Stimulated activated naive CD8-positive, alpha-beta T cell treated with anti-CD3 and anti-CD28 coated beads, Interleukin-15, Interleukin-2, amounts not matched to agents 100 U/mL and 50 U/mL, for 24 hours (primary cell): ENCODE measurements at places on chromosomes 6 and 20.

GRCh38 chr6:148566664-148567350, 180.0 kb upstream of the UST start:
- no peak for DNase-seq

DNA sequence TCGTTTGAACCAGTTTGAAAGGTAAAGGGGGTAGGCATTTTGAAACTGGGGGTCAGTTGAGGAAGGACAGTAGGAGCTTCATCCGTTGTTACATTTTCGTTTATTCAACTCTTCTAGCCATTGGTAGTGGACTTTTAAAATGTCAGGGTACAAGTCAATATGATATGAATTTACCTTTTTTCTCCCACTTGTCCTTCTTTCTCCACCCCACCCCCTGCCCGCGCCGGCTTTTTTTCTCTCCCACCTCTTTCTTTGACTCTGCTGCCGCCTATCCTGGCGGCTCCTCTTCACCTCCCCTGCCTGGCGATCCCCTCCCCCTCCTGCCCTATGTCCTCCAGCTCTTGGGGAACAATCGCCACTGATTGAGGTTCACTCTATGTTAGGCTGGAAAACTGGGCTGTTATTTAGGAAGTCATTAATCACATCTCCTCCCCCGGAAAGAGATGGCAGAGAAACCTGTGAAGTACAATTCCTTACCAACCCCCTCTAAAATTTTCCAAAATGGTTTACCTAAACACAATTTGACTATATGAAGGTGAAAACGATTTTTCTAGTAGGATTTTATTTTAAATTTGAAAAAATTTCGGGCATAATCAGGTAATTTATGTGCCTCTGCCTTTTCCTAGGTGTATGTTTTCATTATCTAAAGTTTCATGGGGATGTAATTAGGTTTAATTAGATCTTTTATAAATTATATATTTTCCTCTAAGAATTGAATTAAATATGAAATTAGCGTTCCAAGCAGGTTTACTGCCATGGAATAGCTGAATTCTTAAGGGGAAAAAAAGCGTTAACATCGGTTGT, 778 bp upstream of the LIN28B start:
- DNase-seq, result no peak

GRCh38 chr20:18585134-18585533, 2.7 kb upstream of the DTD1 start:
- DNase-seq, result no peak

DNA sequence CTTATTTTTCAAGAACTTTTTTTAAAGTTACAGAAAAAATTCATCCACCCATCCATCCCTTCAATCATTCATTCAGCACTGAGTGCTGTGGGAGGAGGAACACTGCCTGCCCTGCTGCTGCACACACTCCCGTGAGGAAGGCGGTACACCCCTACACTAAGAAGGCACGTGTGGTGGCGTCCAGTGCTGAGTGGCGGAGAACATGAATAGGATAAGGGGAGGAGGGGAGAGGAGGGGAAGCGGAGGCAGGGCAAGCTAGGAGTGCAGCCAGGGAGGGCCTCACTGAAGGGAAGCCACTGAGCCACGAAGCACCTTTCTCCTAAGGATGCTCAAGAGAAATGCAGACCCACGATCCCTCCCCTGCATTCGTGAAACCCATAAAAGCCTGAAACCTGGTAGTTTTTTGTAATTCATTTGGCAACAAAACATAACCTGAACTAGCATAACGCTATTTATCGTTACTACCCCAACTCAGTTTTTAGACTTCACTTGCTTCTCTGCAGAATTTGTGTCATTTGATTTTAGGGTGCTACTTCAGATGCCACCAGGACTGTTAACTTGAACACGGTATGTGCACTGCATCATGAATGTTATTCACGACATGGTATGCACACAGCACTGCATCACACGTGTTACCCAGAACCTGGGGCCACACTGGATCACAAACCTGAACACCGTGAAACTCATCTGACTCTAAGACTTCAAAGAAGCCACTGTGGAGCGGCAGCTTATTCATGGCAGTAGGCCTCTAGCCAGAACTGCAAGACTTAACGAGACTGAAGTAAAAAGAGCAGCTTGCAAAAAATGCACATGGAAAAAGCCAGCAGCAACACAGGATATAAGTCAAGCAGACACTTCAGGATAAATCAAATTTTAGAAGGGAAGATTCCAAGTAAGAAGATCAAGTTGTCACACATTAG, 3.5 kb downstream of the RNASET2 start:
- peak; percentile 18 for DNase-seq

GRCh38 chr20:37072293-37073196, 23.3 kb downstream of the RBL1 start:
- no peak for DNase-seq

DNA sequence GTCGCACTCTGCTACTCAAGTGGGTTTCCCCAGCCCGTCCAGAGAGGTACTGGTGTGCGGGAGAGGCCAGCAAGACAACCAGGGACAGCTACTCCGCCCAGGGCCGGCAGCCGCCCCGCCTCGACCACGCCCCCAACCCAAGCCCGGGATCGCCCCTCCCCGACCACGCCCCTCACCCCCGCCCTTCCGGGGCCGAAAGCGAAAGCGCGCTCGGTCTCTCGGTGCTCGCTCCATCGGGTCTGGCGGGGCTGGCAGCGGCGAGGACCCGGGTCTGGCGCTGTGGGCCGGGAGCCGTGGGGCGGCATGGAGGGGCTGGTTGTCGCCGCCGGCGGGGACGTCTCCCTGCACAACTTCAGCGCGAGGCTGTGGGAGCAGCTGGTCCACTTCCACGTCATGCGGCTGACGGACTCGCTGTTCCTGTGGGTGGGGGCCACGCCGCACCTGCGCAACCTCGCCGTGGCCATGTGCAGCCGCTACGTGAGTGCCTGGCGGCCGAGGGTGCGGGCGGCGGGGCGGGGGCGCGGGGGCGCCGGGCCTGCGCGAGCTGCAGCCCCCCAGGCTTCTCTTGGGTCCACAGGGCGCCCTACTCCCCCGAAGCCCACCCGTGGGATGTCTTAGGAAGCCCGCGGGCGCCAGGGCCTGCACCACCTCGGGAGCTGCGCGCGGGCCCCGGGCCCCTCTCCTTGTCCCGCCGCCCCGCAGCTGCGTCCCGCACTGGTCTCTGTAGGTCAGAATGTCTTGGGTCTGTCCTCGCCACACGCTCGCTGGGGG, at the start of gene PSMG4:
Gene PSMG4 (plus strand): TSS at position 228 of the 771 bp plus-strand sequence. CDS start 76 bp downstream, at position 304.
- DNase-seq, result peak; percentile 99

- DNase-seq, result no peak
Measured at GRCh38 chr20:41861772-41862422, 243.7 kb upstream of the CHD6 start.

- DNase-seq, result no peak
Measured at GRCh38 chr20:45363611-45364492, 896 bp downstream of the SYS1 start.

- no peak for DNase-seq
Measured at GRCh38 chr6:104301951-104302350, 557.8 kb downstream of the HACE1 start.

DNA sequence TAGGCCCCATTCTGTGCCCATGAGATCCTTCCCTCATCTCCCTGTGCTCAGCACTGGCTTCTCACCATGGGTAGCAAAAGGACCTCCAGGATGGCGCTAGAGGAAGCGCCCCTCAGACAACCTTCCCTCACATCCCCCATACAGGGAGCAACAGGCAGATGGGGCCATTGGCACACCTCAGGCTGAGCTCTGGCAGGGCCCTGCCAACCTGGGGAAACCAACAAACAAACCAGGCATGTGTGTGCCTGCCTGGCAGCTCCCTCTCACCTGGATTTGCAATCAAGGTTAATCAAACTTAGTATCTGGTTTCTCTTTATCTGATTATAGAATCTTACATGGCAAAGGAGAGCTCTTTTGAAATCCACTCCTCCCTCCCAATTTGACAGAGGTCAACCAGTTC, 134.9 kb downstream of the SLC23A2 start:
- DNase-seq, result no peak

GRCh38 chr6:76684875-76685274, 612.4 kb upstream of the IMPG1 start:
- no peak for DNase-seq

DNA sequence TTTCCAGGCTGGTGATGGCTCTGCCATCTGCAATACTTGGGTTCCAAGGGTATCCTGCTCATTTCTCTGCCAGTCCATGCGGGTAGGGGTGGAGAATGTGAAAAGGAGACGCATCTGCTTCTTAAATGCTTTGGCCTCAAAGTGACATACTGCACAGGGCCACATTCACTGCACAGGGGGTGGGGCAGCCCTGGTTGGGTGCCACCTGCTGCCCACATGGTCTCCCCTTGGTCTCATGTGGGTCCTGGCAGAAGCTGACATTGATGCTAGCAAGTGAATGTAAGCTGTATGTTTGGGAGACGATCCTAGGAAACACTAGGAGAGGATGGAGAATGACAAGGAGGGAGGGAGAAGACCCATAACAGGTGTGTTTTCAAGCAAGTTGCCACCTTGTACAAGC, 140.9 kb downstream of the EDN3 start:
- DNase-seq, result no peak

DNA sequence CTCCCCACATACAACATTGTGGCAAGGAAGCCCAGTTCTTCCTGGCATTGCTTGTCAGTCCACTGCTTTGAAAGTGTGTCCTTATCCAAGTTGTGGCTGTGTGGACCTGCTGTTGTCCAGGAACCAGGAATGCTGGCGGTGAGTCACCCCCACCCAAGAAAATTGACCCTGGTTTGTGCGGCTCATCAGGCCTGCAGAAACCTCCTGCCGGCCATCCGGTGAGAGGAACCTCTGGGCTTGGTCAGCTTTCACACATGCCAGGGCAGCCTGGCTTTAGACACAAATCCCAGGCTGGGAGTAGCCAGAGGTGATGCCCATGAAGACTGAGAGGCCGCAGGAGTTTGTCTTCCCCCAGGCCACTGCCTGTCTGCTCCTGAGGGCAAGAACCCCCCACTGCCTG, 223.6 kb downstream of the TTLL2 start:
- no peak for DNase-seq

- no peak for DNase-seq
Measured at GRCh38 chr20:3672547-3673171, 9.2 kb downstream of the ADAM33 start.

DNA sequence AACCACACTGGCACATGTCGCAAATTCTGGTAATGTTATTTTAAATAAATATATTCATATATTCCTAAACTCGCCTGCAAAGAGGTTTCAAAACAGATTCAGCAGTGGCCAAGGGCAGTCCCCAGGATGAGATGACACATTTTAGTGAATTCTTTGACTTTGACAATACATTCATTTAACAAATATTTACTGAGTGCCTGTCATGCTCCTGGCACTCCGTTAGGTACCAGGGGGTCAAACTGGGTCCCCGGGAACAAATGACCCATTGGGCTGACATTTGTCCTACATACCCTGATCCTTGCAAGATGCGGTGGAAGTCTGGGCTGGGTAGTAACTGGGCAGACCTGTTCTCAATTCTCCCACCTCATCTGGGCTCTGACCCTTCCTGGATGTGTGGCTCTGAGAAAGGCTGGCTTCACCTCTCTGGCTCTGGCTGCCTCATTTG, 74.9 kb downstream of the FYN start:
- no peak for DNase-seq

- DNase-seq, result no peak
Measured at GRCh38 chr6:3471286-3471685, 14.4 kb upstream of the SLC22A23 start.

GRCh38 chr6:146636481-146636880, 37.7 kb downstream of the ADGB start:
- no peak for DNase-seq

DNA sequence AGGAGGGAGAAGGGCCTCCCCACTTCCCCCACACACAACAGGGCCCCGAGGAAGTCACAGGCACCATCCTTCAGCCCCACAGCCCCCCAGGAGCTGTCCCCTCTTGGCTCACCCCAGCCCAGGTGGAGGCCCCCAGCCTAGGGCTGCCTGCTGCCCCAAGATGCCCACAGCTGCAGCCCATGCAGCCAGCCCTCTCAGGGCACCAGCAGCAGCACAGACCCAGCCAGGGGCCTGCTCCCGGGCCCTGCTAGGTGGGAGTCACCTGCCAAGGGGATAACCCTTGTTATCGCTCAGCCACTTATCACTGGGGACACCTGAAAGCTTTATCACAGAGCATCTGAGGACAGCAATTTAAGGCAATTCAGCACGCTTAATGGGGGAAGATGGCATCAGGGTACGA, 55.0 kb downstream of the GRM4 start:
- DNase-seq, result no peak

DNA sequence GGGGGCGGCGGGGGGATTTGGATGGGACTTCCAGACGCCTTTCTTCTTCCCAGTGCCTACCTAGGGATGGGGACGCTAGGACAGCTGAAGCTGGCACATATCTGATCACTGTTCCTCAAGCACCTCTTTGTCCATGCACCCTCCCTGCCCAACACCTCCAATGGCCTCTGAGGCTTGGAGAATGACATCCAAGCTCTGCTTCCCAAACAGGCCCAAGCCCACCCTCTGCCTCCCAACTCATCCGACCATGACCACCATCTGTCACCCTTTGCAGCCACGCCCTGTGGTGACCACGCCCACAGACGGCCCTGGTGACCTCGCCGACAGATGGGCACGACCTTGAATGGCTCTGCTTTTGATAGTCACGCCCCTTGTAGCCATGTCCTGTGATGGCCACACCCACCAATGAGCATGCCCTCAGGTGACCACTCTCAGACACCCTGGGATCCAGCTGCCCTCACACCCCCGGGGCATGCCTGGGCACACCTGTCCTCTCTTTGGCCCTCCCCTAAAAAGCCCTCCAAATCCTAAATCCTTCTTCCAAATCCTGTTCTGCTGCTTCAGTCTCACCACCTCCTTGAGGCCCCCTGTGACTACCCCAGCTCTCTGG, 51.0 kb downstream of the SSR1 start:
- DNase-seq, result no peak

DNA sequence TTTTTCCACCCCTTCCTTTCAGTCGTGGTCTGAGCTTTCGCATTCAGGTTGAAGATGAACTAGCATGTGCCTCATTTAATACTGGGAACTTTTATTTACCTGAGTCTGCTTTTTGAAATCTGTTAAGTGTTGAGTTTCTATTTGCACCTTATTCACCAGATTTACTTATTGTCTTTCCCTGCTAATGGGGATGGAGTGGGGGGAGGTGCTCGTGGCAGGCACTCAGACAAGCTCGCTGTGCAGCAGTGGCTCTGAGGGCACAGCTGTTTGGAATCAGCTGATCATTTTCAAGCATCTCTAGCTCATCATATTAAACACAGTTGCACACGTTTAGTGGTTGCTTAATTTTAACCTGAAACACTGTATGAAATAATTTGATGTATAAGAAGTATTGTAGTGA, 35.6 kb downstream of the UTRN start:
- no peak for DNase-seq

GRCh38 chr20:57831326-57831992, 121.6 kb upstream of the PMEPA1 start:
- no peak for DNase-seq
